ENCODE measurements at places on chromosomes 3 and 15.

- DNase-seq, result no peak
These were observed 33.7 kb upstream of the BCL2L10 start for GRCh38 chr15:52146261-52146660.

DNA sequence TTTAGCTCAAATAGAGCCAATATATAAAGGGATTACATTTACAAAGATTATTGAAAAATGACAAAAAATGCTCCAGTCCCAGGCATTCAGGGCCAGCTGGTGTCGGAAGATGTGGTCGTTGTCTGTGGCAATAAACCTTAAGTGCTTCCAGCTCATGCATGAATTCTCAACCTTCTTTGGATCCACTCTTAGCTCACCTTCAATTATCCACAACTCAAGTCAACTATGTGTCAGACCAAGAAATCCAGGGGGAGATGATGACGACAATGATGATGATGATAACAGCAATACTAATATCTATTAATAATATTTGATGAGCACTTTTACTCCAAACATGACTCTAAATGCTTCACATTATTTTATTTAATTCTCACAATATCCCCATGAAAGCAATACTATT is 53.6 kb upstream of the PXYLP1 start:
- DNase-seq, result no peak

- DNase-seq, result no peak
These were observed 169.7 kb downstream of the PLCL2 start for GRCh38 chr3:17054301-17054981.

DNA sequence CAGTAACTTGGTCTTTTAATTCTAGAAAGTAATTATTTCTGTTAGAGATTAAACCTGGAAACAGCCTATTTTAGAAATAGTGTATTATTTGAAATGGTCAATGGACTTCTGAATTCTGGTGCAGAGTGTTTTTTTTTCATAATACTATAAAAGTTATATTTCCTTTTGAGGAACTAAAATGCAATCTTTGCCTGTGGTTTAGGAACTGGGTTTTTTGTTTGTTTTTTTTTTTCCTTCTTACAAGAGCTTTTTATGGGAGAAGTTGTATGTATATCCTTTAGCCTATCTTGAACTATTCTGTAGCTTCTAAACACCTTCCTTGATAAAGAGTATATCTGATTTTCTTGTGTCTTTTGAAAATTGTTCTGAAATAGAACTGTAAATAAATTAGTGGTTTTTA is 88.3 kb downstream of the ARIH1 start:
- no peak for DNase-seq

GRCh38 chr3:49518441-49518840 is 35.8 kb upstream of the BSN start:
- DNase-seq, result no peak

GRCh38 chr3:73136941-73137340 is 75.5 kb downstream of the EBLN2 start:
- no peak for DNase-seq

DNA sequence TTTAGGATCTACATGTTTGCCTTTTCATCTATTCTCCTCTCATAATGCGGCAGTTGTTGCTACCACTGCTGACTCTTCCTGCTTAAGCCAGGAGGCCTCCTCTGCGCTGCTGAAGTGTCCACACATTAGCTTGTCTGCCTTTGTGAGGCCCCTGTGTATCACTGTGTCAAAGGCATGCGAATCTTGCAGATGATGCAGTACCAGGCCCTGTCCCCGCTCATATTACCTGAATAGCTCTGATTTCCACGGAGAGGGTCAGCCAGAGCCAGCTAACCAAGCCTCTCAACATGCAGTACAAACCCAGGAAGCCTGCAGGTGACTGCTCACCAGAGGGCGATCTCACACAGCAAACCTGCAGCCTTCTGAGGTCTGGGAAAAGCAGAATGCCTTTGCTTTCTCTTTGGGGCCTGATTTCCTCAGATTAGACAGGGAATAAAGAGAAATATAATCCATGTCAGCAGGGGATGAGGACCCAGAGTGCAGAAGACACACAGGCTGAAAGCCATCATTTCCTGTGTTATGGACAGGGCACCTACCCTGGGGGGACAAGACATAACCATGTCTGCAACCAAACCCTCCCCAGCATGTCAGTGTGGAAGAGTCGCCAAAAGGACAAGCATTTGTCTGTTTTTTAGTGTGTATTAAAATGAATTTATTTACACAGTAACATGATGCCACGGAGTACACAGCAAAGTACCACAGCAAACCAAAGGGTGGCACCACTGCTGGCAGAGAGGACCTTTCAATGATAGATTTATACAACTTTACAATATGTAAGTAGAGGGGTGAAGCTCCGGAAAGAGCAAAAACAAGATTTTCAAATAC is 36.8 kb upstream of the TSPAN3 start:
- DNase-seq, result peak; percentile 54

GRCh38 chr3:184598574-184598927 is 37.0 kb downstream of the EPHB3 start:
- no peak for DNase-seq

DNA sequence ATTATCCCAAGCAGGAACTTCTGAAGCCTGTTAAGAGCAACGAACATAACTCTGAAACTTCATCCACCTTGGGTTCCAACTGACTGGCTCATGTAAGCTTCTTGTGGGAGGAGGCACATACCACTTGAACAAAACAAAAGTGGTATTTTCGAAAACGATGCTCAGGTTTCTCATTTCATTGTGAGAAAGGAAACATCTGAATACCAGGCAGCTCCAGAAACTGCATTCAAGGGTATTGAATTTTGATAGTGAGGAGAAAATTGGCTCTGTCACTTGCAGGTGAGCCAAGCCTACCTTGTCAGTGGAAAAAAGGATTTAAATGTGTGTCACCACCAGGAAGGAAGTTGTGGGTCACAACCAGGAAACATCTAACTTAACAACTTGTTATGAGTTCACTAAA is 218.1 kb upstream of the SATB1 start:
- DNase-seq, result peak; percentile 4

DNA sequence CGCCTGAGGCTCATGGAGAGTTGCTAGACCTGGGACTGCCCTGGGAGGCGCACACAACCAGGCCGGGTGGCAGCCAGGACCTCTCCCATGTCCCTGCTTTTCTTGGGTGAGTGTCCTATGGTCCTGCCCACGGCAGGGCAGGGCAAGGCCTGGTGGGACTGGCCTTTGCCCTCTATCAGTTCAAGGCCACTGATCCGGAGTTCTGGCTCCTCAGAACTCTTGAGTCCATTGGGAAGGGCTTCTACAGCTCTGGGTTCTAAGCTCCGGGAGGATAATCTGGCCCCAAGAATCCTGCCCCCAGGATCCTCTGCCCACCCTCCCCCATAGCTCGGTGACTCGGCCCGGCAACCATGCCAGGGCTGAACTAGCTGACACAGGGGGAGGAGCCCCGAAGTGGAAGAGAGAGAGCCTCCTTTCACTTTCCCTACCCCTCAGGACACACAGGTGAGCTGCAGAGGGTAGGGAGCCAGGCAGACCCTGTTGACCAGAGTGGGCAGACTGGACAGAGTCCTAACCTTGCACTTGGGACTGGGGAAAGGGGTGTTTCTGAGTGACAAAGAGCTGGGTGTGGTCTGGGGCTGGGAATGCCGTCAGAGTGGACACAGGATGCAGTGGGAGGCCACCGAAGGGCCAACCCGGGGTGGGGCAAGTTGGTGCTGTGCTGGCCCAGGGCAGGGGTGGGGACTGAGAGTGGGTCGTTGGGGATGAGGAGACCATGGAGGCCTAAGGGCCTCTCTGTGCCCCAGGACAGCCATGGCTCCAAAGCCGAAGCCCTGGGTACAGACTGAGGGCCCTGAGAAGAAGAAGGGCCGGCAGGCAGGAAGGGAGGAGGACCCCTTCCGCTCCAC is 664 bp downstream of the PARP3 start:
- no peak for DNase-seq

DNA sequence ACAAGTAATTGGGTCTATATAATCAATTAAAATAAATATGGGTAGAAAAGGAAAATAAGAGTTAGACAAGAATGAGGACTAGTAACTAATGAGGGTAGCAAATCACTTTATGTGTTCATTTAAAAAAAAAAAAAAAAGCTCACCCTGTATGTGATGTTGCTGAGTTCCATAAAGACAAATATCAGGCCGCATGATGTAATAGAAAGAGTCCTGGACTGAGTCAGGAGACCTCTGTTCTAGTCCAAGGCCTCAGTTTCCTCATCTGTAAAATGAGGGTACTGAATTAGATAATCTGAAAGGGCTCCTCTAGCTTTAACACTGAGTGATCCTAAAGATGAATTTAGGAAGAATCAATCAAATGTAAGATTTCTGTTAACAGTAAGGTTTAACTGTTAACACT is 117.6 kb downstream of the TBL1XR1 start:
- no peak for DNase-seq

GRCh38 chr3:119967353-119968006 is 126.8 kb downstream of the GSK3B start:
- no peak for DNase-seq

DNA sequence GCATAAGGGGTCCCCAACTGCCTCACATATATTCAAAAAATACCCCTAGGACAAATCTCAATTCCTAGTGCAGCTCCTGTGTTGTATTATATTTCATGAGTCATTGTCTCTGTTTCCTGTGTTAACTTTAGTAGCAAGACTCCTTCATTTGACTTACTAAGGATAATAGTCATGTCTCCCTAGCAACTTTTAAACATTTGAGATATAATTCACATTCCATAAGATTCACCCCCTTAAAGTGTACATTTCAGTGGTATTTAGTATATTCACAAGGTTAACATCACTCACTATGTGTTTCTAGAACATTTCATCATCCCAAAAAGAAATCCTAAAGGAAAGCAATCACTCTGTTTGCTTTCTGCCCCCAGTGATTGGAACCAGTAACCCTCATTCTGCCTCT is 121.3 kb upstream of the WNT7A start:
- no peak for DNase-seq

DNA sequence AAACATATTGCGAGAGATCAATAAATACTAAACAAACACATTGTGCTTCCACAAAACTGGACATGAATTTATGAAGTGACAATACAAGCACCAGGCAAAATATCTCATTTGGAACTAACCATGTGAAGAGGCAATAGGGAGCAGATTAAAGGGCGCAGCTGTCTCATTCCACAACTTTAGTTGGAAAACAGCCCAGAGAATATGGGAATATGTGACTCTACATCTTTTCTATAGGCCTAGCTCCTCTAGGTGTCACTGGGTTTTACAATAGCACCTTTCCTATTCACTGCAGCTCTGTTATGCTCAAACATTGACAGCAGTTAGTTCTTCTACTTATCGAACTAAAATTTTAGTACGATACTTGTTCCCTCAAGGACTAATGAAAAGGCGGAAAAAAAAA is 866.3 kb upstream of the GBE1 start:
- DNase-seq, result no peak

- DNase-seq, result no peak
These were observed 493.6 kb upstream of the ADAMTS9 start for GRCh38 chr3:65181391-65181871.

GRCh38 chr3:116084999-116085791 is 360.1 kb downstream of the LSAMP start:
- DNase-seq, result no peak

- DNase-seq, result no peak
These were observed 23.4 kb downstream of the SACM1L start for GRCh38 chr3:45712434-45713110.

DNA sequence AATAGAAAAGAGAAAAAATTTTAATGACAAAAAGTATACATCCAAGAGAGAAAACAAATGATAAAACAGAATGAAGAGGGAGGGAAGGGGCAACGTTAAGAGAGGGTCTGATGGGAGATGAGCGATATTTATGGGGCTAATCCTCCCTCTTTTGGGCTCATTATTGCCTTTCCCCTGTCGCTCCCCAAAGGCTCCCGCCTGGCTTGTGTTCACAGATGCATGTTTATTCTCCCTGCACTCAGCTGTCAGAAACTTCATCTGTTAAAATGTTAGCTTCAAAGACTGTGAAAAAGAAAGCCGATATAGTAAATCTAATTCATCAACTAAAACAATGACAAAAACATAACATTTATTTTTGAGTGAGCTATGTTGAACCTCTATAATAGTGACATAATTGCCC is 74.3 kb downstream of the GABRB3 start:
- no peak for DNase-seq

DNA sequence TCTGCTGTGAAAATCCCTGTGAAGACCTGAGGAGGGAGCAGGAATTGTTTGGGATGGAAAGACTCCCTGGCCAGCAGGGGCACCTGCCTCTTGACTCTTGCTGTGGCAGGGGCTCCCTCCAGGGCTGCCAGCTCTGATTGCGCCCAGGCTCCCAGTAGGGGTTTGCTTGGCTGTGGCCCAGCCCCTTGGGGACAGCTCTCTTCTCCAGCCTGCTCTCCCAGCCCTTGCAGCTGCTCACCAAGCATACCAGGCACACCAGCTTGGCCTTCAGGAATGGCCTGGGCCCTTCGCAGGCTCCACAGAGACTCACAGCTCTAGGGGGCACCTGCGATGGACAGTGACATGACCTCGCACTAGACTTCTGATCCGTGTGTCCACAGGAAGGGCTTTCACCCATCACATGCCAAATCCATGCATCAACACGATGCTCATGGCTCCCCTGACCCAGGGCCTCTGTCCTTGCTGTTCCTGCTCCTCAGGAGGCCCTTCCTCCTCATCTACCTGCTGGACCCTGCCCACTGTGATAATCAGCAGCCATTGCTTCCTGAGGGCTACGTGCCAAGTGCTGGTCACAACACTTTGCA is 61.8 kb downstream of the SCN5A start:
- DNase-seq, result no peak

- no peak for DNase-seq
These were observed 609.2 kb upstream of the ZNF385D start for GRCh38 chr3:22360164-22360563.

- DNase-seq, result no peak
These were observed 7.3 kb upstream of the LEKR1 start for GRCh38 chr3:156818890-156819289.

- no peak for DNase-seq
These were observed 8.5 kb upstream of the FANCD2 start for GRCh38 chr3:10017636-10018292.

DNA sequence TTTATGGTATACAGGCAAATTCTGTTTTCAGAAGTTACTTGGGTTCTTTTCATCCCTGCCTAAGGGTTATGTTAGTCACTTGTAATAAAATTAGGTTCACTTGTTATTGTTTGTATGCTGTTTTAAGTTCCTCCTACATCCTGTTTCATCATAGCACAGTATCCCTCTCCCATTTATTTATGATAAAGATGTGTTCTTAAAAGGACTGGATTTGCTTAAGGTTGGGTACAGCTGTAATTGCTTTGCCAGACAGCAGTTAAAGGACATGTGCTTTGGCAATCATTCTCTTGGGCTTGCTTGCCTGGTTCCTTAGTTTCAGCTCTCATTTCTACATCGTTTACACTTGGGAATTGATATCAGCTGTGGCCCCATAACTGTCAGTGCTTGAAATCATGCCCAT is 11.7 kb downstream of the ATP2C1 start:
- DNase-seq, result no peak

GRCh38 chr3:147572970-147573340 is 163.8 kb downstream of the ZIC1 start:
- no peak for DNase-seq

GRCh38 chr15:70863450-70864218 is 9.7 kb upstream of the LARP6 start:
- no peak for DNase-seq

GRCh38 chr3:17301271-17301670 is 416.5 kb downstream of the PLCL2 start:
- no peak for DNase-seq
